Cardiac muscle cell (in vitro differentiated cells and primary cell): ENCODE measurements at places on chromosomes 7 and 10.

- H3K27ac ChIP-seq = no peak overlapping the region
- no peak for DNase-seq
- no peak overlapping the region for H3K4me3 ChIP-seq
- no peaks in the 10 kb centered on the region for H3K27me3 ChIP-seq
- no peaks in the 10 kb centered on the region for H3K36me3 ChIP-seq
Observed at GRCh38 chr10:129193148-129193547, 273.9 kb upstream of the MGMT start.

- no peak for DNase-seq
- H3K27me3 ChIP-seq = no peaks in the 10 kb centered on the region
- H3K4me3 ChIP-seq = no peak overlapping the region
- H3K27ac ChIP-seq = no peak overlapping the region
Observed at GRCh38 chr7:92639966-92640365, 49.8 kb upstream of the FAM133B start.

GRCh38 chr7:80661729-80662128, 23.3 kb downstream of the CD36 start:
- no peaks in the 10 kb centered on the region for H3K36me3 ChIP-seq
- H3K27ac ChIP-seq = no peak overlapping the region
- no peaks in the 10 kb centered on the region for H3K27me3 ChIP-seq

DNA sequence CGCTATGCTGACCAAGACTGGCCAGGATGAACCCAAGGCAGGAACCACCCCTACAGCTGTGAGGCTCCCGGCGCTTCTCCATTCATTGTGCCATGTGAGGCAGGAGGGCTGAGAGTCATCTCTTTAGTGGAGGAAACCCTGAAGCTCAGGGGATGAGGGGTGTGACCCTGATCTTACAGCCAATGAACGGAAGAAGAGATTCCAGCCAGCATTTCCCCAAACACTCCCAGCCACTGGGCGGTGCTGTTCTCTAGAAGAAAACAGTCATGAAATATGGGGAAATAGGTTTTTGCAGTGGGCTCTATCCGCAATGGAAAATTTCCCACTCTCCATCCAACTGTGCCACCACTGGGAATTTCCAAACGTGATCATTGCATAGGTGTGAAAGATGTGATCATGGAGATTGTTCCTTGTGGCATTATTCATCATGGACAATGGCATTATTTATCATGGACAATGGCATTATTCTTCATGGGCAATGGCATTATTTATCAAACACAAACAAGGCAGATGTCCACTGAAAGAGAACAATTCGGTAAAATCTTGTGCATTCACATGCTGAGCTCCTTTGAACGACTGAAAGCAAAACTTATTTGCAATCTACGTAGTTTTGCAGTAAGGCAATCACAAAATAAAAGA, 14.0 kb upstream of the SLC18A2 start:
- DNase-seq = peak; percentile 70
- H3K27me3 ChIP-seq = peaks cover 23% of the 10 kb centered on the region
- H3K36me3 ChIP-seq = no peaks in the 10 kb centered on the region
- no peak overlapping the region for H3K27ac ChIP-seq
- H3K4me1 ChIP-seq = no peaks in the 10 kb centered on the region

- no peak overlapping the region for H3K4me3 ChIP-seq
- no peaks in the 10 kb centered on the region for H3K27me3 ChIP-seq
- no peak for DNase-seq
- H3K36me3 ChIP-seq = peaks cover under 1% of the 10 kb centered on the region
- H3K4me1 ChIP-seq = peaks cover 6% of the 10 kb centered on the region
- peak overlapping the region; percentile 24 for H3K27ac ChIP-seq
Observed at GRCh38 chr7:131383417-131384285, 56.0 kb downstream of the MKLN1 start.

GRCh38 chr10:55446441-55447002, 645.5 kb upstream of the PCDH15 start:
- no peak overlapping the region for H3K27ac ChIP-seq
- no peaks in the 10 kb centered on the region for H3K4me1 ChIP-seq
- no peaks in the 10 kb centered on the region for H3K27me3 ChIP-seq
- DNase-seq = no peak
- no peaks in the 10 kb centered on the region for H3K36me3 ChIP-seq

- no peak overlapping the region for H3K27ac ChIP-seq
- H3K36me3 ChIP-seq = peaks cover under 1% of the 10 kb centered on the region
- peaks cover 27% of the 10 kb centered on the region for H3K4me1 ChIP-seq
Observed at GRCh38 chr7:75960372-75960771, 34.0 kb downstream of the TMEM120A start.

DNA sequence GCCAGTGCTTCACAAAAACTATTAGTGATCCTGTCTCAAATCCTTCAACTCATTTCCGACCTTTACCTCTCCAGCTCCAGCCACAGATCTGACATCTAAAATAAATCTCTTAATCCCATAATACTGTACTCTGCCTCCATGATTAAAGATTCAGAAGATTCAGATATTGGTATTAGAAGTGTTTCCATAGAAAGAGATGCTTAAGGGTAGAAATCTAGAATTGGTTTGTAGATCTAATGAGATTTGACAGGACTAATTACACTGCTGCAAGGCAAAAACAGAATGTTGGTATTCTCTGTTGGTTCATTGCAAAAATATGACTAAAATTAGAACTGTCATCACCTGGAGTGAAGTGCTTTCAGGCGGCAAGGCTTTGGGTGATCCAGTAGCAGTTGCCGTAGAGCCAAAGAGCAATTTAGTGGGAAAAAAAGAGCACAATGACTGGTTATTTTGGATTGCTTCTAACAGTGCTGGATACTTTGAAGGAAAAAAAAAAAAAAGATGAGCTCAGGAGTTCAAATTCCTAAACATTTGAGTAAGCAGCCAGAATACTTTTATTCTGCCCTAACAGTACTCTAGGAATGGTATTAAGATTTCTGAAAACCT, 940.1 kb upstream of the SORCS1 start:
- peaks cover 14% of the 10 kb centered on the region for H3K4me1 ChIP-seq
- DNase-seq = peak; percentile 52
- no peaks in the 10 kb centered on the region for H3K27me3 ChIP-seq
- H3K36me3 ChIP-seq = no peaks in the 10 kb centered on the region

DNA sequence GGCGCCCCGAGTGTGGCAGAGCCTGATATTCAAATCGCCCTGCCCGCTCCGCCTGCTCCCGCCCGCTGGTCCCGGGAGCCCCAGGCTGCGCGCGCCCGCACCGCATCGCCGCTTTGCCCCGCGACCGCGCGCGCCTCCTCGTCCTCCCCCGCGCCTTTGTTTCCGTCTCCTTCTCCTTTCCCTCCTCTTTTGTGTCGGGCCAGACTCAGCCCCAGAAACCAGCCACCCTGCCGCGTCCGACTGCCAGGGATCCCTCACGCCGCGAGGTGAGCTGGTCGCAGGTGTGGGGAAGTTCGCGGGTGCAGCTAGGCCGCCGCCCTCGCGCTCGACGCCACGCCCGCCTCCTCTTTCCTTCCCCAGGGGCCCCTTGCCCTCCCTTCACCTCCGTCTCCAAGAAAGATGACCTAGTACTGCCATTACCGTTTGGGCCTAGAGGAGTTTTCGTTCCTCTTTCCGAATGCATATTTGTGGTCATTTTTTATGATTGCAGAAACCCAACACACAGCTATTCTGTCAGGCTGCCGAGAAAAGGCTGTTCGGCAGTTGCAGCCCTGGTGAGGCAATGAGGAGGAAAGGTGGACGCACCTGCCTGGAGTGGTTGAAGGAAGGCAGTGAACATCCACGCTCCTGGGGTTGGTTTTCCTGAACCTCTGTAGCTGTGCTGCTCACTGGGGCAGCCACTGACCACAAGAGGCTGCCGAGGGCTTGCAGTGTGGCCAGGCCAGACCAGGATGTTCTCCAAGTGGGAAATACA, 107.3 kb downstream of the SNX10 start:
- no peaks in the 10 kb centered on the region for H3K27me3 ChIP-seq
- H3K36me3 ChIP-seq = no peaks in the 10 kb centered on the region
- peaks cover 6% of the 10 kb centered on the region for H3K4me1 ChIP-seq
- DNase-seq = peak; percentile 53
- peak overlapping the region; percentile 31 for H3K27ac ChIP-seq

GRCh38 chr10:93462881-93463280, 19.3 kb downstream of the MYOF start:
- no peak overlapping the region for H3K27ac ChIP-seq
- H3K4me1 ChIP-seq = no peaks in the 10 kb centered on the region
- peak; percentile 68 for DNase-seq
- no peaks in the 10 kb centered on the region for H3K27me3 ChIP-seq
- no peaks in the 10 kb centered on the region for H3K36me3 ChIP-seq

- no peak for DNase-seq
- no peak overlapping the region for H3K4me3 ChIP-seq
- H3K4me1 ChIP-seq = peaks cover 4% of the 10 kb centered on the region
- no peaks in the 10 kb centered on the region for H3K36me3 ChIP-seq
- no peak overlapping the region for H3K27ac ChIP-seq
- peaks cover 88% of the 10 kb centered on the region for H3K27me3 ChIP-seq
Observed at GRCh38 chr7:133504825-133505224, 251.9 kb downstream of the EXOC4 start.

- H3K27me3 ChIP-seq = no peaks in the 10 kb centered on the region
- H3K4me3 ChIP-seq = no peak overlapping the region
- no peaks in the 10 kb centered on the region for H3K36me3 ChIP-seq
- no peak overlapping the region for H3K27ac ChIP-seq
- H3K4me1 ChIP-seq = no peaks in the 10 kb centered on the region
Observed at GRCh38 chr10:20769481-20769880, 127.6 kb downstream of the NEBL start.

DNA sequence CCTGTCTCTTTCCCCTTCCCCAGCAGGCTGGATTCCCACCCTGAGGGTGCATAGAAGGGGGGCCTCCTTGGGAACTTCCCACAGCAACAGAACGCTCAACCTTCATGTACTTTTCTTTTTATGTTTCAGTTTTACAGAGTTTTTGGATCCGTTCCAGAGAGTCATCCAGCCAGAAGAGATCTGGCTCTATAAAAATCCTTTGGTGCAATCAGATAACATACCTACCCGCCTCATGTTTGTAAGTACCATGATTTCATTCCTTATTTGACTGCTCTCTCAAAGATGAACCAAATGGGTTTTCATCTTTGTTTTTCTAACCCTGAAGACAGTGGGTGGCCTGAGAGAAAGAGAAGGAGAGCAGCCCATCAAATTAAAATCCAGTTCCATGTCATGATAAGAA, 46.7 kb downstream of the PLPP4 start:
- DNase-seq = no peak
- no peak overlapping the region for H3K4me3 ChIP-seq
- H3K36me3 ChIP-seq = no peaks in the 10 kb centered on the region
- no peaks in the 10 kb centered on the region for H3K4me1 ChIP-seq
- H3K27me3 ChIP-seq = no peaks in the 10 kb centered on the region
- H3K27ac ChIP-seq = no peak overlapping the region

DNA sequence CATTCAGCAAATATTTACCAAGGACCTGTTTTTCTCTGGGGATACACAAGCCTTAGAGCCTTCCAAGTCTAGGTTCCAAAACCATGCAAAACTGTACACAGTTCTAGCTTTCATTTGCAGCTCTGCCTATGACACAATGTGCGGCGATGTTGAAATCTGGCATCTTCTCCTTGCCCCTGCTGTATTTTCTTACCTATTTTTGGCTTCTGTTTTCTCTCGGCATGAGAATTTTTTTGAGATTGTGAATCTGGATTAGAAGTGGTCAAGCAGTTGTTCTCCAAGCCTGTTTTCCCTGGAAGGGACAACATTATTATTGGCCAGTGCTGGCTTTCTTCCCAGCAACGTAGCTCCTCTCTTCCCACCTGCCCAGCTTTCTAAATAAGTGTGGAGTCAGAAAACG, 176.3 kb downstream of the CREB5 start:
- no peak overlapping the region for H3K4me3 ChIP-seq
- no peak overlapping the region for H3K27ac ChIP-seq
- no peaks in the 10 kb centered on the region for H3K4me1 ChIP-seq

DNA sequence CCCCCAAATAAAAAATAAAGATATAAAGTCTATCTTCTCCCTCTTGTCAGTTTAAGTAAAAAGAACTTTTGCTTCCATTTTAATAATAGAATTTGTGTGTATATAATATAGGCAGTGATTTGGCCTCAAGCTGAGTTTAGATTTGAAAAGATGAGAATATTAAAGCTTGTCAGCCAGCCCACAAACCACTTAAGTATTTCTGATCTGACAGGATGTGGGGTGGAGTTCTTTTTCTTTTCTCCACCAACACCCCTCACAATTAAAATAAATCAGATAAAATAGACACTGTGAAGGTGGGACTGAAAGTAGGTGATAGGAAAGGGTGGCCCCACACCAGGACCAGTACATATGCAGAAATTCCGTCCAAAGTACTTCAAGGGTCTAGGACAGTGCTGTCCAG, 714.1 kb downstream of the AUTS2 start:
- no peaks in the 10 kb centered on the region for H3K27me3 ChIP-seq
- H3K27ac ChIP-seq = no peak overlapping the region
- H3K4me1 ChIP-seq = peaks cover 4% of the 10 kb centered on the region
- H3K4me3 ChIP-seq = no peak overlapping the region
- DNase-seq = no peak

DNA sequence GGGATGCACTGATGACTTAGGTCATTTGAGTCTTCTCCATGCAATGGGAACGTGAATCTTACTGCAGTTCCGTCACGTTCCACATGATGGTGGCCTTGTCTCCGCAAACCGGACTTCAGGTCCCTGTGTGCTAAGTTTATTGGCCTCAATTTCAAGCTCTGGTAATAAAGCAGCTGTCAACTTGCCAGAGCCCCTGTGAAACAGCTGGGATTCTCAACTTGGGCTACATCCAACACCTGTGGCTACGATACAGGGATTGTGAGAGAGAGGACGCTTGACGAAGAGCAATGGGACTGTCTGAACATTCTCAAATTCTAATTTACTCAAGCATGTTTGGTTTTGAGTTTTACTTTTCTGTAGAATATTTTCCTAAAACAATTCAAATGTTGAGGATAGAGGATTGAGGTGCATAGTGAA, 174.2 kb downstream of the PTN start:
- H3K4me1 ChIP-seq = peaks cover 4% of the 10 kb centered on the region
- H3K27ac ChIP-seq = no peak overlapping the region
- no peaks in the 10 kb centered on the region for H3K36me3 ChIP-seq
- peak; percentile 86 for DNase-seq
- no peaks in the 10 kb centered on the region for H3K27me3 ChIP-seq

GRCh38 chr7:368651-369475, 78.9 kb downstream of the FOXL3 start:
- no peaks in the 10 kb centered on the region for H3K4me1 ChIP-seq
- H3K27ac ChIP-seq = no peak overlapping the region
- H3K36me3 ChIP-seq = no peaks in the 10 kb centered on the region

GRCh38 chr7:148702876-148703670, 4.4 kb downstream of the CUL1 start:
- no peak overlapping the region for H3K27ac ChIP-seq
- peaks cover 48% of the 10 kb centered on the region for H3K4me1 ChIP-seq
- no peaks in the 10 kb centered on the region for H3K27me3 ChIP-seq
- H3K4me3 ChIP-seq = no peak overlapping the region
